AML-193 (cell line): ENCODE measurements at places on chromosomes 13 and 19.

DNA sequence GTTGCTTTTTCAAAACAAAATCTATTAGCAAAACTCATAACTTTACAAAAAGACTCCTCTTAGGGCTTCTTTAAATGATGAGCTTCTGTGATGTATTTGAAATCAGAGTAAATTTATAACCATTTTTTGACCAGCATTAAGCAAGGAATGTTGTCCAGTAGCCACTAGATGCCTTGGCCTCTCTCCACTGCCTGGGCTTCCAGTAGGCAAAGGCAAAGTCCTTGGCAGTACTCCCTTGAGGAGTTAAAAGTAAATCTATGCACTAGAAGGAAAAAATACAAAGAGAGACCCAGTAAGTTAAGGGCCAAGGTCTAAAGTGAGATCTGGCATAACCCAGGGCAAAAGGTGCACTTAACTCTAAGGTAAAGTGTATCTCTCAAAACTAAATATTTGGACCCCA lies 9.5 kb downstream of the SERPINE3 start:
- no peak for DNase-seq

- no peak for DNase-seq
These were observed 14.5 kb upstream of the ZNF414 start for GRCh38 chr19:8528500-8528899.

DNA sequence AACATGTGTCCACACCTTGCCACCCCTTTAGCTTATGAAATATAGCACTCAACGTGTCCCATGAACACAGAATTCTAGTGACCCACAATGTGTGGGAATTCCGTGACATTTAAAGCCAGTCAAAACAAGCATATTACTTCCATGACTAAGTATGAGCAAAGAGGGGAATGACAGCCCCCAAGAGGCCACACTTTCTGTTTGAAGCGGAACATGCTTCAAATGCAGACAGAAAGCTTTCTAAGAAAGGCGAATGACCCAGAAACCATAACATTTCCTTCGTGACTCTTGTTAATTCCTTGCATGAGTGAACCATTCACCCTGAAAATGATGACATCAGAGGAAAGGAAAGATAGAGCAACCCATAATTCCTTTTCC lies 122.0 kb upstream of the FNDC3A start:
- no peak for DNase-seq

DNA sequence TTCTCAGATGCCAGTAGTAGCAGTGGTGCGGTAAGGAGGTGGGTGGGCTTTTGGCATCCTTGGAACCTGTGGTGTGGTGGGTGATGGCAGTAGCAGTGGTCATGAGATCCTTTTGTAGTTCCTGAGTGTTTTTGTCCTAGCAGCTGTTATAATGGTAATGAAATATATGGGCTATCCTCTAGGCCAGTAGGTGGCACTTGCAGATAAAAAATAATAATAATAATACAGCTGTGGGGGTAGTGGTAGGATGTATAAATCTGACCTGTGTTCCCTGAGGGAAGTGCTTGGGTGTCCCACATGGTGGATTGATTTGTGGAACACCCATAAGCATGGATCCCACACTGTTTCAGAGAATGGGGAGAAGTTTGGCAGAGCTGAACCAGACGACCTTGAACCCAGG lies 334.0 kb downstream of the SLITRK5 start:
- DNase-seq: peak; percentile 45

- DNase-seq: no peak
These were observed 427.0 kb upstream of the KLF12 start for GRCh38 chr13:74561155-74561554.

DNA sequence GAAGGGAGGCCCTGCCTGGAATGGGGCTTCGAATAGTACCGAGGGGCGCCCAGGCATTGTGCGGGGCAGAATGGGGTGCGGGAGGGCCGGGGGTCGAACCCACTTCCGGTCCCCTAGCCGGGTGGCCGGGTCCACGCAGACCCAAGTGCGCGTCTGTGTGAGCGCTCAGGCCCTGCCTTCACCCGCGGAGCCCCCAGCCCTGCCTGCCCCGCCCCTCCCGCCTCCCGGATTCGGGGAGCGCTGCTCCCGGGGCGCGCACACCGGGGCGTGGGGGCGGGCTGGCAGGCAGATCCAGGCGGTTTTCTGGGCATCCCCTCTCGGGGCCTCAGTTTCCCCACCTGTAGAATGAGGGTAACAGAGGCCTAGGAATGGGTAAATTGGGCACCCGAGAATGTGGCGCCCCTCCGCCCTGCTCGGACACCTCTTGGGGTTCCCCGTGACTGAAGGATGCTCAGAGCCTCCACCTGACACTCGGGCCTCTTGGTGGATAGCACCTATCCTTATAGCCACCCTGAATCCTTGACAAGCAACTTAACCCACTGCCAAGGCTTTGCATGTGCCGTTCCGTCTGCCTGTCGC lies 682 bp downstream of the PIK3R2 start:
- DNase-seq: no peak

DNA sequence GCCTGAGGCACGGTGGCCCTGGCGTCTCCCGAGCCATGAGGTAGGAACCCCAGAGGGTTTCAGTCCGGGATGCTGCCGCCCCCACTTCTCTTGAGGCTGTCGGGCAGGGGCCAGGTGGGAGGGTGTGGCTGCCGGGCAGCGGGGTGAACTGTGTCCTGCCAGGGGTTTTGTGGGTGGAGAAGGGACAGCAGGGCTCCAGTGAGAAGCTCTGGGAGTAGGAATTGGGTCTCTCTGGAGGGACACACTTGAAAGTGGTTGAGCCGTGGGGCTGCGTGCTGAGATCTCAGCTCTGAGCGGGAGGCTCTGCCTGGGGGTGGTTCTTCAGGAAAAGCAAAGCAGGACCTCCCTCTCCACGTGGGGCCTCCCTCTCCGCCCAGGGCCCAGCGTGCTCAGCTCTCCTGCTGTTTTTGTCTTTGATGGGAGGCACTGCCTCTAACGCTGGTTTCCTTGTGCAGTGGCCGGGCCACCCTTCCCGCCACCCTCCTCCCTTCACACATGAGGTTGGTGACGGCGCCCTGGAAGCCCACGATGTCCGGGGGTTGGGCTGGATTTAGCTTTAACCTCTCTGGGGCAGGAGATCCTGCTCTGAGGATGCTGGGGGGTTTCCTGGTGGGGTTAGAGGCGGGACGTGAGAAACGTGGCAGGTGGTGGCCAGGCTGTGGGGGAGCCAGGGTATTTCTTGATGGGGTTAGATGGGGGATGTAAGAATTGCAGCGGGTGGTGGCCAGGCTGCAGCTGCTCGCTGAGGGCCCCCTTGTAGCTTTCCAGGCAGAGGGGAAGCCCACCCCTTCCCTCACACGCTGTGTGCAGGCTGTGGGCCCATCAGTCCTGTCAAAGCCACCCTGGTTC lies 15.3 kb upstream of the ZNF554 start:
- no peak for DNase-seq

DNA sequence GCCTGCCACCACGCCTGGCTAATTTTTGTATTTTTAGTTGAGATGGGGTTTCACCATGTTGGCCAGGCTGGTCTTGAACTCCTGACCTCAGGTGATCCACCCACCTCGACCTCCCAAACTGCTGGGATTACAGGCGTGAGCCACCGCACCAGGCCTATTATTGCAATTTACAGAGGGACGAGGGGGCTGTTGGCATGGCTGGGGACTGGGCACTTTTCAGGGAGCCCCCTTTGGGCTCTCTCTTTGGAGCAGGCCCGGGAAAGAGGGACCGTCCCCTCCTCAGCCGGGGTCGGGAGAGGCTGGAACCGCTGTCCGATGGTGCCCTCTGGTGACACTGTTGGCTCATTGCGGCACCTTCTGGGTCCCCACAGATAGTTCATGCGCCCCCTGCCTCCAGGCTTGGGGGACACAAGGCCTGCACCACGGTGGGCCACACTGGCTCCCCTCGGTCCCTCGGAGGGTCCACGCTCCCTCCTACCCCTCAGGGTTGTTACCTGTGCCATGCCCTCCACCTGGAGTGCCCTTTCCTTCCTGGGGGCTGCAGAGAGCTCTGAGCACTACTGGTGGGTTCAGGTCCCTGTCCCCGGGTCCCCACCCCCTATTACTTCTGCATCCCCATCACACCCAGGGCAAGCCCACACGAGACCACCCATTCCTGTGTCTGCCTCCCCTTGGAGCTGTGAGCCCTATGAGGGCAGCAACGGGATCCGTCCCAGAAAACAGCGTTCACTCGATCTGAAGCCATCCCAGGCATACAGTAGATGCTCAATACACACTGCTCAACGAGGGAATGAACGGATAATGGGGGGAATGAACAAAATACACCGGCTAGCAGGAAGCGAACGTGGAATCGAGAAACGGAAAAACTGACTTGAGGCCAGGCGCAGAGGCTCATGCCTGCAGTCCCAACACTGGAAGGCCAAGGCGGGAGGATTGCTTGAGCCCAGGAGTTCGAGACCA lies 12.5 kb downstream of the FEM1A start:
- DNase-seq: peak; percentile 25

DNA sequence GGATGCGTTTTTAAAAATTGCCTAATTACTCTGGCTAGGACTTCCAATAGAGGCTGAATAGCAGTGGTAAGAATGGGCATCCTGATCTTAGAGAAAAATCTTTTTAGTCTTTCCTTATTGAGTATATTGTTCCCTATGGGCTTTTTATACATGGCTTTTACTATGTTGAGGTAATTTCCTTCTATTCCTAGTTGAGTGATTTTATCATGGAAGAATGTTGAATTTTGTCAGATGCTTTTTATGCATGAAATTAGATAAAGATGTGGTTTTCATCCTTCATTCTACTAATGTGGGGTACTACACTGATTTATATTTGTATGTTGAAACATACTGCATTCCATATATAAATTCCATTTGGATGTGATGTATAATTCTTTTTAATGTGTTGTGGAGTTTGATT lies 2673.8 kb downstream of the PCDH9 start:
- DNase-seq: no peak

DNA sequence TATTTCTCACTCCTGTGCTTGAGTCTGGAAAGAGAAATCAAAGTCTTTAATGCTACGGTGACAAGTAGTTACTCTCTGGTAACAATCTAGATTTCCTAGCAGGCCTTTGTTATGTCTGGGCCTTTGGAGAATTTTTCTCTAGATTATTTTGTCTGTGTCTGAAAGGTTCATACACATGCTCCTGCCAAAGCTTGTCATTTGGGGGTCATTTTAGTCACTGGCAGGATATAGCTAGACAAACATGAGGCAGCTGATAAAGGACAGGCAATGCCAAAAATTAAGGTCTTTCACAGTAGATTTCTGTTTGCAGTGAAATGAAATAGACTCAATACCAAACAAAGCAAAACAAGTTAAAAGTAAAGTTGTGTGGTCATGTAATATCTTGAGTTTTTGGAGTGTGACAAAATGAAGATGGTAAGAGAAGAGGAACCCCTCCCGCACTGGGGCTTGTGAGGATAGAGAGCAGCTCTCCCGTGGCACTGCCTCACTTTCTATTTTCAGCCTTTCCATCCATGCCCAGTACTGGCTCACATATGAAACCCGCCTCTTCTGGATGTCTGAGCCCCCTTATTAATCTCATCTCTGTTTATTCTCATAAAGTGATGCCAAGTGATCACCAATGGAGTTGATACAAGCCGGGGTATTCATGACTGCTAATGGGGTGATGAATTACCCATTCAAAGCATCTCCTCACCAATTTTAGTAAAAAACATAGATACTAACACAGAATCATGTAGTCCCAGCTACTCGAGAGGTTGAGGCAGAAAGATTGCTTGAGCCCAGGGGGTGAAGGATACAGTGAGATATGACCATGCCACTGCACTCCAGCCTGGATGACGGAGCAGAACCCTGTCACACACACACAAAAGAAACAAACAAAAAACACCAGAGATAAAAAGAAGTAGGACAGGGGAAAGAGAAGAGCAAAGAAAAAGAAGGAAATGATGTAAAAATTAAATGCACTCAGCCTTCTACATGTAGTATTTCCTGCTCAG lies 389.3 kb downstream of the FGF14 start:
- DNase-seq: no peak

- no peak for DNase-seq
These were observed 8.5 kb downstream of the MICU2 start for GRCh38 chr13:21595546-21595822.

DNA sequence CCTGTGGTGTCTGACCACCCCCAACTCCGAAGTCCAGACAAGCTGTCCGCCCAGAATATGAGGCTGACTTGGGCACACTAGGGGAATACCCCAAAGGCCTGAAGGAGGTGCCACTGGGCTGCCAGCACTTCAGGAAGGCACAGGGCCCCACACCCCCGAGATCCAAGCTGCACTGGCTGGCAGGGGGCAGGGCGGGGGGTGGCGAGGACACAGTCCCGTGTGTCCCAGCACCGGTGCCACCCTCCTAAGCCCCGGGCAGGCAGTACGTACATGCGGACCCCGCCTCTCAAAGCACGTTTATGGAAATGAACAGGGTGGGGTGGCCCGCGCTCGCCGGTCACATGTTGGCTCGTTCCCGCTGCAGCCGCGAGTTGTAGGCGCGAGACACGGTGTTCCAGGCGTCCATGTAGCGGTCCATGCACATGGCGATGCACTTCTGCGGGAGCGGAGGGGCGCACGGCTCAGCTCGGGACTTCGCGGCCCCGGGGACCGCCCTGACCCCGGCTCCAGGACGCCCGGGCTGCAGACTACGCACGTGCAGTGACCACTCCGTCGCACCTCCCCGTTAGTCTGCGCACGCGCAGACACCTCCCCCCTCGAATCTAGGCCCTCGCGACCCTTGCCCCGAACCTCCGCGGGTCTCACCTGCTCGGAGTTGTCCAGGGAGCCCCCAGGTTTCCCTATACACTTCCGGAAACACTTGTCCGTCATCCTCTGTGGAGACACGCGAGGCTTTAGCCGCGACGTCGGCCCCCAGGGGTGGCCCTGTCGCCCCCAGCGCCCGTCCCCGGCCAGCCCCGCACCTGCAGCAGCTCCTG lies 566 bp downstream of the TIMM13 start:
- peak; percentile 24 for DNase-seq

GRCh38 chr19:29640231-29640630 lies 25.0 kb upstream of the PLEKHF1 start:
- DNase-seq: no peak

DNA sequence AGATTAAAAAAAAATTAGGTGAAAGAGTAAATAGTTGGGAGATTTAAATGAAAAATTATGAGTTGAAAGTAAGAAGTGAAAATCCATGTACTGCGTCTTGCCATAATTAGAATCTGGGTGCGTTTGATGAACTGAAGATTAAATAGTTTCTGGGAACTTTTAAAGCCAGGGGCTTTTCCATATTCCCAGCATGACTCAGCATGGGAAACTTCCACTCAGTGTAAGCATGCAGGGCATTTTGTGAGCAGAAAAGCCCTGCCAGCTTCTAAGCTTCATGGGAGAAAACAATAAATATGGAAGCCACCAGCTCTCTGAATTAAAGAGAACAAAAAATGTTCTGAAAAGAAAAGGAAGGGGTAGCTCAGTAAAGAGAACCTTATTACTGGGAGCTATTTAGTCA lies 62.0 kb upstream of the EDNRB start:
- DNase-seq: no peak

- DNase-seq: no peak
These were observed 1.1 kb downstream of the PPP6R1 start for GRCh38 chr19:55257461-55258420.

DNA sequence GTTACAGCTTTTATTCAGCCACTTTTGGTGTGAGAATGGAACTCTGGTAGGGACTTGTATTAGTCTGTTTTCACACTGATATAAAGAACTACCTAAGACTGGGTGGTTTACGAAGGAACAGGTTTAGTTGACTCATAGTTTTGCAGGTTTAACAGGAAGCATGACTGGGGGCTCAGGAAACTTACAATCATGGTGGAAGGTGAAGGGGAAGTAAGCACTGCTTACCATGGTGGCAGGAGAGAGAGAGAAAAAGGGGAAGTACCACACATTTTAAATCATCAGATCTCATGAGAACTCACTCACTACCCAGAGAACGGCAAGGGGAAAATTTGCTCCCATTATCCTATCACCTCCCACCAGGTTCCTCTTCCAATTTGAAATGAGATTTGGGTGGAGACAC lies 942.2 kb downstream of the PCDH17 start:
- no peak for DNase-seq

GRCh38 chr13:98505217-98505616 lies 71.7 kb downstream of the STK24 start:
- no peak for DNase-seq
